Left ventricle myocardium inferior (tissue), 1 donor: ENCODE measurements at places on chromosomes 12 and 14. TPM values are rescaled to one million over a fixed set of nuclear protein-coding genes. Genes with fewer than 3 reads are reported as not detected.

The NANOG gene
- total RNA-seq: not detected

The PIWIL1 gene
- total RNA-seq: not detected

The SLC25A47 gene
- not detected for total RNA-seq

The GLIPR1L1 gene
- total RNA-seq: not detected

The SLC16A7 gene
- 134 TPM for total RNA-seq

The ASB2 gene
- 251 TPM for total RNA-seq

The SLCO1B1 gene
- total RNA-seq: not detected

The MMP19 gene
- total RNA-seq: 2.2 TPM

GRCh38 chr14:23352506-23353432 lies at the start of gene SLC22A17:
Gene SLC22A17, minus strand, starts transcription at chr14:23352887.
- peaks cover 24% of the 10 kb centered on the region for H3K4me1 ChIP-seq
- H3K27me3 ChIP-seq: peaks cover 10% of the 10 kb centered on the region
- peak; percentile 79 for DNase-seq
- no peaks in the 10 kb centered on the region for H3K36me3 ChIP-seq
- H3K27ac ChIP-seq: peak within 1 kb of the TSS; percentile 50

DNA sequence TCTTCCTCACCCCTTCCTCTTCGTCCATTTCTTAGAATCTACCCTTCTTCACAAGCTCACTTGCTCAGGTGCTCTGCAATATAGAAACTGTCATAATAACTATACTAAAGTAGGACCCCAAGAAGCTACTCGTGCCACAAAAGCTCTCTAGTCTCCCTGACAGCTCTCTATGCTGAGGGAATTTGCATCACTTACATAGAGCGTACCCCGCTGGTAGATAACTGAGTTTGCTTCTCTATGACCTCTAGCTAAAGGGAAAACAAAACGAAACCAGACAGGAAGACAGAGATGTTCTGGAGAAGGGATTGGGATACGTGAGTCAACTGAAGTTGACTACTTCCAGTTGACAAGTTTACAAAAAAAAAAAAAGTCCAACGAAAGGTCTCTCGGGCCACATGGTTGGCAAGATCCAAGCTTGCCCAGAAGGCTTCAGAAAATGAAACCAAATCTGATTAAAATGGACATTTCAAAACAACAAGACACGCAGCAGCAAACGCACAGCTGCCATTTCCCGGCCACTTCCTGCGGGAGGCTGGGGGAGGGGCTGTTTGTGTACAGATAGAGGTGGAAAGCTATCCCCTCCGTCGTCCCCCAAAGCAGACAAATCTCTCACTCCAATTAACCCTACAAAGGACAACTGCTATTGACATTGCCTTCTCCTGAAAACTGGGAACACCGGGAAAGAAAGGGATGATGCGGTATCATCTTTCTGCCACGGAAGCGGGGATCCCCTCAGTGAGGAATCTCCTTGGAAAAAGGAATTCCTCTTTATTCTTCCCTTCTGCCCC lies 1.3 kb downstream of the BAZ2A start:
- peaks cover 97% of the 10 kb centered on the region for H3K4me1 ChIP-seq
- peak overlapping the region; percentile 93 for H3K27ac ChIP-seq
- H3K36me3 ChIP-seq: peaks cover 12% of the 10 kb centered on the region
- no peaks in the 10 kb centered on the region for H3K27me3 ChIP-seq
- DNase-seq: peak; percentile 65

DNA sequence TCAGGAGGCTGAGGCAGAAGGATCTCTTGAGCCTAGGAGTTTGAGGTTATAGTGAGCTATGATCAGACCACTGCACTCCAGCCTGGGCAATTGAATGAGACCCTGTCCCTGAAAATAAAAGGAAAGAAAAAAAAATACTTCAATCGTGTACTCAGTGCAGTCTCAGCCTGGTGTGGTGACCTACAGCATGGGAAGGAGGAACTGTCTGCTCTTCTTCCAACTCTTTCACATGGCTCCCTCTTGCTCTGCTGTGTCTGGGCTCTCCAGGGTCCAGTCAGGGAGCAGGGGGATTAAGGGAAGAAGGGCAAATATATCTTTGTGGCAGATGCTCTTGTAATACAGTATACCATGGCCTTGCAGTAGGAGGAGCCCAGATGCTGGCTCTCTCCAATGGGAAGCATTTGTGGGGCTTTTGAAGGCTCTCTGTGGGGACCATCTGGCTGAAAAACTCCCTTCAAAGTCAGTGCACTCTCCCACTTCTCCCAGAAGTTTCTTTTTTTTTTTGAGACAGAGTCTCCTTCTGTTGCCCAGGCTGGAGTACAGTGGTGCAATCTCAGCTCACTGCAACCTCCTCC lies 76.6 kb upstream of the TMPO start:
- no peaks in the 10 kb centered on the region for H3K36me3 ChIP-seq
- DNase-seq: no peak
- no peak overlapping the region for H3K4me3 ChIP-seq

DNA sequence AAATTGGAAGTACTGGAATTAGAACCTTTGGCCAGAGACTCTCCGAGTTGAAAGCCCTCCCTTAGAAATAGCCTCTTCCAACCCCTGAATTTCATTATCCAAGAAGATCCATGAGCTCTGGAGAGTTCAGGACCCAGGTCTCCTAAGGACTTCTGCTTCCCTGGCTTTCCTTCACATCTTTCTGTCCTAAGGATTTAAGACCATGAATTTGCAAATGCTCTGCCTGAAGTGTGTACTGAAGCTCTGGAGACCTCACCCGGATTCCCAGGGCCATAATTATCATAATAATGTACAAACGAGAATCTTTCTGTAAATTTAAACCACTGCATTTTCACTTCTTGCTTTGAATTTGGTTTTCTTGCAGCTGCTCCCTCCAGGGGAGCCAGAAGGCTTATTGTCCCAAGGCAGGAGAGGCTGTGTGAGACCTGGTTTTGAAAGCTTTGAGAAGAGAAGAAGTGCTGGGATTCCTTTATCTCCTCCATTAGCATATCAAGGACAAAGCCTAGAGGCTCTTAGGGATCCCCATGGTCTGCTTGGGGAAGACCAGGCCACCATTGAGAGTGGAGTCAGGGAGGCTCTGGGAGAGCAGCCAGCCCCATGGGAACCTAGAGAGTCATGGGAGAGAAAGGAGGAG lies 41.1 kb downstream of the GLRX5 start:
- H3K27ac ChIP-seq: no peak overlapping the region
- no peaks in the 10 kb centered on the region for H3K4me1 ChIP-seq
- no peaks in the 10 kb centered on the region for H3K36me3 ChIP-seq
- H3K4me3 ChIP-seq: no peak overlapping the region
- DNase-seq: no peak

DNA sequence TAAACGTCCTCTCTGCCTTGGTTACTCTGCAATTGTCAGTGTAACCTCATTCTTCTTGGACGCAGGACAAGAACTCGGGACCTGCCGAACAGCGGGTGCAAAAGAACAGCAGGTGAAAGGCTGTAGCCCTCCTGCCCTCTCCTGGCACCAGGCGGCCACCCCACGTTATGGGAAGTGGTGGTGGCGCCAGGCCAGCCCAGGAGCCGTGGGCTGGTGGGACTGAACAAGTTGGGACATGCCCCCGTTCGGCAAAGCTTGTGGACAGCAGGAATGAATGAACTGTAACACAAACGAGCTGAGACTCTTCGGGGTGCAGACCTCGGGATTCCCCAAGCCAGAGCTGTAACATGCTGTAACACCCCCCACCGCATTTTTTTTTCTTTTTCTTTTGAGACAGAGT lies 6.6 kb upstream of the M6PR start:
- H3K4me3 ChIP-seq: no peak overlapping the region
- H3K27ac ChIP-seq: no peak overlapping the region
- DNase-seq: no peak
- H3K4me1 ChIP-seq: peaks cover 18% of the 10 kb centered on the region

- H3K27me3 ChIP-seq: peaks cover 5% of the 10 kb centered on the region
- H3K36me3 ChIP-seq: no peaks in the 10 kb centered on the region
- peak; percentile 41 for DNase-seq
- peak overlapping the region; percentile 59 for H3K27ac ChIP-seq
- no peak overlapping the region for H3K4me3 ChIP-seq
- H3K4me1 ChIP-seq: no peaks in the 10 kb centered on the region
Observed at GRCh38 chr12:115096588-115097397, 412.8 kb upstream of the TBX3 start.

- H3K4me3 ChIP-seq: no peak overlapping the region
- no peak overlapping the region for H3K27ac ChIP-seq
- H3K27me3 ChIP-seq: no peaks in the 10 kb centered on the region
- no peak for DNase-seq
Observed at GRCh38 chr12:105315130-105315529, 15.4 kb upstream of the C12orf75 start.

DNA sequence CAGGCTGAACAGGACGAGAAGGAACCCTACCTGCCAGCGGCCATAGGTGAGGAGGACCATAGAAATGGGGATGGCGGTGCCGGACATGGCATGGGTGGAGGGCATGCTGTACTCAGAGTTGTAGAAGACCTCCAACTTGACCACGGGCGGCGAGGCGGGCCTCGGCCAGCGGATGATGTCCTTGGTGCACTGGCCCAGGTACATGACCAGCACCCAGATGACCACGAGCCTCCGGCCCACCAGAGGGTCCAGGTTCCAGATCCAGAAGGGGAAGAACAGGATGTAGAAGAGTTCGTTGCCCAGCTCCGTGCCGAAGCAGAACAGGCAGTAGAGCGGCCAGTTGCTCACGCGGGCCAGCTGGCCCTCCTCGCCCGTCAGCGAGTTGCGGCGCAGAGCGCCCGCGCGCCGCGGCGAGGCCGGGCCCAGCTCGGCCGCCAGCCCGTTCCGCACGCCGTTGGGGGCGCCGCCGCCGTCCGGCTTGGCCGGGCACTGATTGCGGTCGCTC lies 582 bp downstream of the SGPP1 start:
- peak overlapping the region; percentile 96 for H3K4me3 ChIP-seq
- H3K4me1 ChIP-seq: peaks cover 30% of the 10 kb centered on the region
- peak; percentile 32 for DNase-seq
- H3K36me3 ChIP-seq: peaks cover 4% of the 10 kb centered on the region
- peak overlapping the region; percentile 93 for H3K27ac ChIP-seq
- no peaks in the 10 kb centered on the region for H3K27me3 ChIP-seq
